ENCODE measurements at places on chromosomes 6 and 20. TPM values are rescaled to one million over a fixed set of nuclear protein-coding genes. Genes with fewer than 3 reads are reported as not detected.

PCK1 gene
- 0.26 TPM for total RNA-seq

PRSS35 gene
- total RNA-seq = not detected

PSMB1 gene
- total RNA-seq = 157 TPM

ESR1 gene
- total RNA-seq = 2.8 TPM

ATG5 gene
- total RNA-seq = 22.1 TPM

C20orf144 gene
- total RNA-seq = not detected

AFG1L gene
- 7.2 TPM for total RNA-seq

SUMO4 gene
- total RNA-seq = 0.40 TPM

PDCD2 gene
- total RNA-seq = 48.4 TPM

BMP2 gene
- 1.7 TPM for total RNA-seq

All from psoas muscle (tissue), 8 donors.